NCI-H2107 (cell line): ENCODE measurements at places on chromosomes 3 and 15.
A peak's percentile ranks its signal among the peaks of the same experiment; 100 is the strongest.

- no peak for DNase-seq
Observed at GRCh38 chr3:189781415-189781814, 150.2 kb downstream of the TP63 start.

DNA sequence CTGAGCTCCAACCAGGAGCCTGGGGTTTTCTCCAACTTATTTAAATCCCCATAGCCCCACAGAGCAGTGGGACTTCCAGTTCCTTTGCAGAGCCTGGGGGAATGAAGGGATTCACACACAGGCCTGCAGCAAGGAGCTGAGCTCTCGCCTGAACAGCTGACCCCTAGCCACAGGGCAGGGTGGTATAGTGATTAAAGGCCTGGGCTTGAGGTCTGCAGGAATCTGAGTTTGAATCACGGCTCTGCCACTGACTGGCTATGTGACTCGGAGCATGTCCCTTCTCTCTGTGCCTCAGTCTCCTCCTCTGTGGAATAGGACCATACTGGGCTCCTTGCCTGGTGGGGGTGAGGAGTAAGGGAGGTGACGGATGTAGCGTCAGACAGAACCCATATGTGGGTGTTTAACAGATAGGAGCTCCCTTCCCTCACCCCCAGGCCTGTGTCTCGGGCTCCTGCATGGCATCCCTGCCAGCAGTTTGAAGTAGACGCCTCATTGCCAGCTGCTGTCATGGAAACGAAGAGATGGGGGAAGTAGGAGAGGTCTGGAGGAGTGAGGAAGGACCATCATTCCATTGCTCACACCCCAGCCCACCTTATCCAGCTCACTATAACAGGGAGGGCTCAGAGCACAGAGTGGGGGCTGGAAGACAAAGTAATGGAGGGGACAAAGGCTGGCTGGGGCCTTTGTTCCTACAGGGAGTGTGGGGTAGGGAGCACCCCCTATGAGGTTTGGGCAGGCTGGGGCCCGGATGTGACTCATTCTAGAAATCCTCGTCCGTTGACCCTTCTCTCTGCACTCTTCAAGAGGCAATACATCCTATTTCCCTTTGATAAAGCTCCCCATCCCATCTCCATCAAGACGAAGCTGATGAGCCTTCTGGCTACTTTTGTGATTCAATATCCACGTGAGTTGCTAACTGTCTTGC is 14.8 kb downstream of the HRH1 start:
- DNase-seq, result no peak

DNA sequence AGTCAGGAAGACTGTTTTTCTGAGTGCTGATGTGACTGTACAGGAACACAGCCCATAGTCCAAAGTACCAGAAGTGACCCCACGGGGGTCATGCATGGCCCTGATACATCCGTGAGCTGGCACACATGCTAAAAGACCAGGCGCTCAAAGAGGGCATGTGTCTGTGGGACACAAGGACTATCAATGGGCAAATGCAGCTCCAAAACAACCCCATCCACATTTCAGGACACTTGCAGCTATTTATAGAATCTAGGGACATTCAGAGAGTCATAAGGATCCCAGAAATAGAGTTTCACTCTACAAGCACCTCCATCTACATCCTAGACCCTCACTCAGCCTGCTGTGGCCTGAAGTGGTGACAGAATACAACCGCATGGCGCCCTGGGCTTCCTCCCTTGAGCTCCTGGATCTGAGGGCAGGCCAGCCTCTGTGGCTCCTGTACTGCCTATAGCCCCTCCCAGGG is 17.0 kb downstream of the SLC25A20 start:
- DNase-seq, result no peak

DNA sequence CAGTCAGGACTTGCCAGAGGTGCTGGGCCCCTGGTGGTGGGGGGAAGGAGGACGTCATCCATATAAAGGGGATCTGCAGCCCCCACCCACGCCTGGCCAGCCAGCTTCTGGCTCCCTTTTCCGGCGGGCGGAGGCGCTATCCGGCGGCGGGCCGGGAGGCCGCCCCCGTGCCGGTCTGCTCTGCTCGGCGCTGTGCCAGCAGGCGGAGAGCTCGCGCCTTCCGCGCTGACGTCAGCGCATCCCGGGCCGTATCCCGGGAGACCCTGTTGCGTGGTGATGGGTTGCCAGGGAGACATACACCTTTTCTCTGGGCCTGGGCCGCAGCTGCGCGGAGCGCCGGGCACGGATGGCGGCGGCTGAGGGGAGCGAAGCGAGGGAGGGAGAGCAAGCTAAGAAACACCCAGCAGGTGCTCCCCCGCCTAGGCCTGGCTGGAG is 1.1 kb downstream of the FAM131A start:
- peak; percentile 99 for DNase-seq

- DNase-seq, result no peak
Observed at GRCh38 chr3:150384296-150385212, 23.5 kb upstream of the TSC22D2 start.

GRCh38 chr3:40782111-40782721 is 257.5 kb downstream of the ZNF621 start:
- no peak for DNase-seq
